ENCODE measurements at places on chromosomes 11 and 22. TPM values are rescaled to one million over a fixed set of nuclear protein-coding genes. Genes with fewer than 3 reads are reported as not detected.

The CHEK2 gene
- total RNA-seq = 12.8 TPM

The C22orf31 gene
- total RNA-seq = not detected

The CHRM4 gene
- total RNA-seq = 0.16 TPM

The CD3E gene
- not detected for total RNA-seq

The MMP11 gene
- total RNA-seq = 8.6 TPM

The KIAA1671 gene
- 35.9 TPM for total RNA-seq

The INPP5J gene
- not detected for total RNA-seq

The JAM3 gene
- 39.6 TPM for total RNA-seq

Measured in bladder microvascular endothelial cell (primary cell).